Stimulated activated naive CD4-positive, alpha-beta T cell (primary cell): ENCODE measurements at places on chromosomes 3 and 15.

GRCh38 chr3:94935738-94936580 lies 873.1 kb downstream of the NSUN3 start:
- DNase-seq = no peak

- no peak for DNase-seq
These were observed 15.9 kb downstream of the POPDC2 start for GRCh38 chr3:119644481-119644880.

- DNase-seq = no peak
These were observed 467.9 kb downstream of the SOX2 start for GRCh38 chr3:182179631-182180030.

- DNase-seq = no peak
These were observed 41.6 kb downstream of the IQSEC1 start for GRCh38 chr3:13031621-13032020.

DNA sequence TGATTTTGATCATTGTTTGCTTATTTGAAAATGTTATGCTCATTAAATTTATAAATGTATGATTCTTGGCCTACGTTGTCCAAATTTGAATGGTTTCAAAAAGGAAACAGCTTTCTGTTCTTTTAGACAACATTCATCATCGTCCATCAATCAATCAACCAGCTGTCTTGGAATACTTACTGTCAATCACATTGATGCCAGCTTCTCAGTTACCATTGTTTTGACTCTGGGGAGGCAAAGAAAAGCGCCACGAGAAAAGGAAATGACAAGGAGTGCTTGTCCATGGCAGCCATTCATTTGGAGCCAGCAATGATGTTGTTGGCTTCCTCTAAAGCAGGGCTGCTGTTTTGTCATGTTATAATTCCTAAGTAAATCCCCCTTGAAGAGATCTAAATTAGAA lies 62.2 kb upstream of the TP63 start:
- no peak for DNase-seq

DNA sequence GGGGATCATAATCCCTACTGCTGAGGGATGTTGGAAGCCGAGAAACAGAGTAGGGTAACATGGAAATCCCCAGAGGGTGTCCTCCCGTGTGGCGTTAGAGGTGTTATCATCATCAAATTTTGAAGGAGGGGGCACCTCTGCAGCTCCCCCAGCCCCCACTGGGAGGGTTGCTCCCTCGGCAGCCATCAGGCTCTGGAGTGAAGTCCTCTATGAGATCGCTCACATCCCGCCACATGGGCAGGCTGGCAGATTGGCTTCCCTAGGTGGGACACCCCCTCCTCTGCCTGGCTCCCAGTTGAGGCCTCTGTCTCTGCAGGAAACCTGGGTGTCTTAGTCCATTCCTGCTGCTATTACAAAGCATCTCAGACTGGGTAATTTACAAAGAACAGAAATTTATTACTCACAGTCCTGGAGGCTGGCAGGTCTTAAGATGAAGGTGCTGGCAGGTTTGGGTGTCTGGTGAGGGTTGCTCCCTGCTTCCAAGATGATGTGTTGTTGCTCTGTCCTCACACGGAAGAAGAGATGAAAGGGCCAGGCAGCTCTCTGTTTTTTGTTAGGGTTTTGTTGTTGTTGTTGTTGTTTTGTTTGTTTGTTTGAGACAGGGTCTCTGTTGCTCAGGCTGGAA lies 120.5 kb downstream of the NUP210 start:
- DNase-seq = no peak

DNA sequence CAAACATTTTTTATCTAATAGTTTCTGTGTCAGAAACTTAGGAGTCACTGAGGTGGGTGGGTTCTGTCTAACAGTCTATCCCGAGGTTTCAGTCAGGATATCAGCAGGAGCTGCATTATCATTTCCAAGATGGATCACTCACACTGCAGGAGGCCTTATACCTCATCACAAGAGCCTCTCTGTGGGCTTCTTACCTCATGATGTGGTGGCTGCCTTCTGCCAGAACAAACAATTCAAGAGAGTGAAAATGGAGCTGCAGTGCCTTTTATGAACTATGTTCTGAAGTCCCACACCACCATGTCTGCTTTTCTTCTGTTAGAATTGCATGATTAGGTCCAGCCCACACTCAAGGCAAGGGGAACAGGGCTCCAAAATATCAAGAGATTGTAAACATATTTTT lies 27.9 kb downstream of the RFX7 start:
- no peak for DNase-seq

- DNase-seq = no peak
These were observed 116.8 kb downstream of the ALCAM start for GRCh38 chr3:105483476-105483875.

DNA sequence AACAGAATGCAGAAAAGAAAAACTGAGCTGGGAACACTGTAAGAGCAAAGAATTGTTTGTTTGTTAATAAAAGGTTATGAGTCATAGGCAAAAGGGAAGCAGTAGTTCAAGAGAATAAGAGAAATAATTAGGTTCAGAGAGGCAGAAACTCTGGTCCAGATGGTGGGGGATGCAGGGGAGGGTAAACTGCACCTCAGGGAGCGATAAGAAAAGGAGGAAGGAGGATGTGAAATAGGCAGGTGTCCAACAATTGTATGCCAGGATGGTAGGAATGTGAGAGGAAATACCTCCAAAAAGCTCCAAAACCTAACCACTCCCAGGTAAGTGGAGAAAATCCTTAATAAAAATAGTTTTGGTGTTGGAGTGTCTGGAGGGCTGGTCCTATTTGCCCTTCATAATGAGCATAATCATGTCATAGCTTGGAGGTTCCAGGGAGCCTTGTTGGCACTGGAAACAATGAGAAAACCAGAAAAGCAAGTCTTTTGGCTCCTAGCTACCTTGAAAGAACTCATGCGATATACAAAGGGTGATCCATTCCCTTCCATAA lies 405.4 kb upstream of the TBL1XR1 start:
- no peak for DNase-seq

DNA sequence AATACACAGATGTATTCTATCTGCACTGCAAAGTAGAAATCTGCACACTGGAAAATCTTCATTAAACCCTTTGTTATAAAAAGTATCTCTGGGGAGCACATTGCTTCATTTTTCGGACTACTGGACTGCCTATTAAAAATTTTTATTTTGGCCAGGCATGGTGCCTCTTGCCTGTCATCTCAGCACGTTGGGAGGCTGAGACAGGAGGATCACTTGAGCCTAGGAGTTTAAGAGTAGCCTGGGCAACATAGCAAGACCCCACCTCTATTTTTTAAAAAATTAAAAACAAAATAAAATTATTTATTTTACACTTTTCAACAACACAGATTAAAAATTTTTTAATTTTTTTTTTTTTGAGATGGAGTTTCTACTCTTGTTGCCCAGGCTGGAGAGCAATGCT lies 6.0 kb downstream of the SERP1 start:
- DNase-seq = no peak

GRCh38 chr15:61216519-61216918 lies 12.6 kb downstream of the RORA start:
- DNase-seq = no peak
